CD4-positive, alpha-beta T cell treated with Interleukin-6 at 100 ng/mL for 8 hours (primary cell): ENCODE measurements at places on chromosomes 5 and 9.

- peak; percentile 12 for DNase-seq
Measured at GRCh38 chr5:149550594-149551226, 529 bp downstream of the CSNK1A1 start.

DNA sequence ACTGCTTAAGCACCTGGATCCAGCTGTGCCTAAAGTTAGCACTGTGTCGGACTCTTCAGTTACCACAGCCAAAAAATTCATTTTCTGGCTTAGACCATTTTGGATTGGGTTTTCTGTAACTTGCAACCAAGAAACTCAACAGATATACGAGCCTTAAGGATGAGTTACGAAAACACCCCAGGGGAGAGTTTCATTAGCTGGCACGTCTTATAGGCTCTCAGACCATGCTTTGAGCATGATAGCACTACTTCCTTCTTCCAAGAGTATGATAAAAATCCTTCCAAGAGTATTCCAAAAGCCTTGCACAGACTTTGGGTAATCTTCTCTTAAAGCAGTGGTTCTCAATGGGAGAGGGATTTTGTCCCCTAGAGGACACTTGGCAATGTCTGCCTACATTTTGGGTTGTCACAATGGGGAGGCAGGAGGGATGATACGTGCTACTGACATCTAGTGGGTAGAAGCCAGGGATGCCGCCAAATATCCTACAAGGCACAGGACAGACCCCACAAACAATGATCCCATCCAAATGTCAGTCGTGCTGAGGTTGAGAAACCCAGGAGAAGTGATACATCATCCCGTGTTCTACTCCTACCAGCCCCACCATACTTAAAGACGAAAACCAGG, 64.8 kb downstream of the SMIM23 start:
- no peak for DNase-seq

DNA sequence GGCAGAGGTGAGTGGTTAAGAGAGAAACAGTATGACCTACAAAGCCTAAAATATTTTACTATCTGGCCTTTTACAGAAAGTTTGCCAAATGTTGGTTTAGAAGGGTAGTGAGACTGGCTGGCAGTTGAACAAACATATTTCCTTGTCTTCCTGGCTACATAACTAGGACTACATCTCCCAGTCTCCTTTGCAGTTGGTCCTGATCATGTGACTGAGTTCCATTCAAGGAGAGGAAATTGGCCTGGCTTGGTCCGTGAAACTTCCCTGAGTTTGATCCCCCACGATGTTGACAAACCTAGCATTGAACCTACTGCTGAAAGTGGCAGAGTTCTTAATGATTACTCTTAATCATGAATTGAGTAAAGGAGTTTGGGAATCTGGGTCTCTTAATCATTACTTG, 280.8 kb downstream of the SLIT3 start:
- DNase-seq: no peak

GRCh38 chr9:95514342-95514741, 2.4 kb downstream of the PTCH1 start:
- no peak for DNase-seq

- DNase-seq: no peak
Measured at GRCh38 chr9:103167530-103167929, 172.4 kb downstream of the CYLC2 start.

GRCh38 chr5:100600298-100600994, 65.3 kb downstream of the FAM174A start:
- DNase-seq: no peak

- DNase-seq: no peak
Measured at GRCh38 chr5:137164961-137165360, 334.2 kb downstream of the SPOCK1 start.

- DNase-seq: no peak
Measured at GRCh38 chr5:151555760-151556576, 35.2 kb downstream of the FAT2 start.

DNA sequence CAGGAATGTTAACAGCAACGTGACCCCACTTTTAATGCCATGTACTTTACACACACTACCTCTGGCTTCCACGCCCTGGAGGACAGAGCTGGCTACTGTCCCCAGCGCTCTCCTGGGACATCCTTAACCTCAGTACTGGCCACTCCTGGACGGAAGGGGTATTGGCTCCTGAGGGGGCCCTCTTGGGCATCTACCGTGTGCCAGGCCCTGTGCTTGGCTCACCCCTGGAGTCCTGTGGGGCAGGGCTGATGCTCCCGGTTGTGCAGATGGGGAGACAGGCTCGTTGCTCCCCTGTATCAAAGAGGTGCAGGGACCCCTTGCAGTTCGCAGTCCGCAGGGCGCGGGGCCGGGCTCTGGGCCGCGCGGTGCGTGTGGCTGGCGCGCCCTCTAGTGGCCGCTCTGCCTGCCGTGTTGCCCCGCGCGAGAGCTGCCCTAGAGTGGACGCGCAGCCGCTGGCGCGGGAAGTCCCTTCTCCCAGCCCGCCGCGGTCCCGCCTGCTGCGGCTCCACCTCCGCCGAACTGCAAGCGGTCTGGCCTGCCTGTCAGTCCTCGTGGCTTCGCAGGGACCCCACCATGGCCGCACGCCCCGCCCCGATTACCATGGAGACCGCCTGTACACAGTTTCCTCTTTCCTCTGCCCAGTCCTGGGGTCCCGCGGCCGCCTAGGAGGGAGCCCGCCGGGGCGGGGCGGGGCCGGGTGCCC, at the start of gene WDR38:
TSS of gene WDR38 (plus strand) at position 632 of the 703 bp plus-strand sequence. CDS start 72 bp downstream, outside the sequence.
- peak; percentile 71 for DNase-seq

GRCh38 chr9:6759185-6759977, 1.6 kb downstream of the KDM4C start:
- DNase-seq: peak; percentile 59

DNA sequence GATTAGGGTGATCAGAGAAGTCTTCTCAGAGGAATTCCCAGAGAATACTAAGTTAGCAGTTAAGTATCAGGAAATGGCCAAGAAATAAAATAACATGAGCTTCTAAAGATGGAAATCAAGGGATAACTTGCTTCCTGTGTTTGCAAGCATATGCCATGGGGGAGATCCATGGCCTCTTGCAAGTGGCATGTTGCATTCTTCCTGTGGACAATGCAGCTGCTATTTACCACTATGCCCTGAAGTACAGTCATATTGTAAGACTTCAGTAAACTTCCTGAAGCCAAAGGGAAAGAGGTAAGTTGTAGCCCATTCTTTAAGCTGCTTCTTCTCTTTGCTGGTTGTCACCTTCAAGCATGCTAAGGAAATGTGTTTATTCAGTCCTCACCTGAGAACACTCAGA, 154.7 kb upstream of the RUSC2 start:
- DNase-seq: no peak

DNA sequence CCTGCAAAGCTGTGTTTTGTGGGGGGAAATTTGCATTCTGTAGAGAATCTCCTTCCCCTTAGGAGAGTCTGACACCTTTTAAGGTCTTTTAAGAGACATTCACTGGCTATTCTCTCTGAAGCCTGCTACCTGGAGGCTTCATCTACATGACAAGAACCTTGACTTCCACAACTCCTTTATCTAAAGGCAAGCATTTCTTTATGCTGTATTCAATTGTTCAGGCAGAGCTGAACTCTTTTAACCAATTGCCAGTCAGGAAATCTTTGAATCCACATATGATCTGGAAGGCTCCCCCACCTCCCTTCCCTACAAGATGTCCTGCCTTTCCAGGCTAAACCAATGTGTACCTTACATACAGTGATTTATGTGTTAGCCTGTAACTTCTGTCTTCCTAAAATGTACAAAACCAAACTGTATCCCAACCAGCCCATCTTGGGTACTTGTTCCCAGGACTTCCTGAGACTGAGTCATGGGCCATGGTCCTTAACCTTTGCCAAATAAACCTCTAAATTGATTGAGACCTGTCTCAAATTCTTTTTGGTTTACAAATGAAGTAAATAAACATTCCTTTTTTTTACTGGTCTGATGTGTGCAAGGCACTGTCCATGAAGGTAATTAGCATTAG, 9.9 kb downstream of the C9orf85 start:
- no peak for DNase-seq

DNA sequence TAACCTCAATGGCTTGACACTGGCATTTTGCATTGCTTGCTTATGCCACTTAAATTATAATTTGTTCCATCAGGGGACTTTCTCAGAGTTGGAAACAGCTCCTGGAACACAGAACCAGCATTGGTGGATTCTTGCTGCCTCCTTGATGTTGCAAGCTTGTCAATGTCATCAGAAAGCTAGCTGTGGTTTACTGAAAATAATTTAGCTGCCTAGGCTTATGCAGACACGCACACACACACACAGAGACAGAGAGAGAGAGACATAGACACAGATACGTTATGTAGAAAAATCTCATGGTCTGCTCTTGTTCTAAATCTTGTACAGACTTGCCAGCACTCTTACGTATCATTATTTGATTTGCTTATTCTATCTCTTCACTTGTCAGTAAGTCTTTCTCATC, 78.0 kb downstream of the HMHB1 start:
- no peak for DNase-seq
